ENCODE measurements at places on chromosomes 2 and 18.

GRCh38 chr2:78707776-78708386, 317.6 kb upstream of the REG3G start:
- no peak for DNase-seq

- DNase-seq: no peak
Measured at GRCh38 chr18:73901566-73901965, 246.1 kb downstream of the FBXO15 start.

- no peak for DNase-seq
Measured at GRCh38 chr18:80246445-80247392, 595 bp downstream of the PARD6G start.

DNA sequence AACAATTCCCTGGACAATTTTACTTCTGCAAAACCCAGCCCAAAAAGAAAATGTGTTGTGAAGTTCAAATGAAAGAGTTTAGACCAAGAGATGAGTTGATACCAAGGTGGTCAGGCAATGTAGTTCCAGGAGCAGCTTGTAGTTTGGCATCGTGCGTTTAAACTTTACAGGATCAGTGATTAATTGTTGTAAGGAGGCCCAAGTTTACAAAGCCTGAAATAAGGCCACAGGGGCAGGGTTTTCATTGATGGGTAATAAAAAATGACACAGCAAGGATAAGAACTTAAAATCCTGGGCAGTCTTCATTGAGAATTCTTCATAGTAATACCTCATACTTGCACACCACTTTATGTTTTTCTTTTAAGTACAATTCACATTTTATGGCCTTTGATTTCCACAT, 463.9 kb upstream of the HNRNPA3 start:
- DNase-seq: no peak

DNA sequence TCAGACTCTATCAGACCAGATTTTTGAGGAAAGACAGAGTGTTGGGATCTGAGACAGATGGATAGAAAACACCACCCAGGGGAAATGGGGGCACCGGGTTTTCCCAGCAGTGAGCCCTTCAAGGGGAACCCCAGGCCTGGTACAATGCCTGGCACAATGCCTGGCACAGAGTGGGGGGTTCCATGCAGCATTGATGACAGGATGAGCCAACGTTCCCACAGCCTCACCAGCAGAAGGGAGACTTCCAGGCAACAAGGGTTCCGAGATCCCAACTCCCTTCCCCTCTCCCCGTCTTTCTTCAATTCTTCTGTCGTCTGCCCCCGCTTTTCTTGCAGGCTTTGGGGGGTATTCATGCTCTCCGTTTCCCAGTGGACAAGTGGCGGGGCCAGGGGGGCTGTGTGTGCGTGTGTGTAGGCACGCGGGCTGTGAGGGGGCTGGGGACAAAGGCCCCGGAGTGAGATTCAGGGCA, 132.1 kb upstream of the HAAO start:
- no peak for DNase-seq
